Lung microvascular endothelial cell (primary cell): ENCODE measurements at places on chromosomes 1 and 21.

GRCh38 chr1:35923791-35924221 lies 7.1 kb upstream of the AGO3 start:
- no peak for DNase-seq

GRCh38 chr1:203677771-203678170 lies 51.1 kb downstream of the ATP2B4 start:
- DNase-seq, result no peak

DNA sequence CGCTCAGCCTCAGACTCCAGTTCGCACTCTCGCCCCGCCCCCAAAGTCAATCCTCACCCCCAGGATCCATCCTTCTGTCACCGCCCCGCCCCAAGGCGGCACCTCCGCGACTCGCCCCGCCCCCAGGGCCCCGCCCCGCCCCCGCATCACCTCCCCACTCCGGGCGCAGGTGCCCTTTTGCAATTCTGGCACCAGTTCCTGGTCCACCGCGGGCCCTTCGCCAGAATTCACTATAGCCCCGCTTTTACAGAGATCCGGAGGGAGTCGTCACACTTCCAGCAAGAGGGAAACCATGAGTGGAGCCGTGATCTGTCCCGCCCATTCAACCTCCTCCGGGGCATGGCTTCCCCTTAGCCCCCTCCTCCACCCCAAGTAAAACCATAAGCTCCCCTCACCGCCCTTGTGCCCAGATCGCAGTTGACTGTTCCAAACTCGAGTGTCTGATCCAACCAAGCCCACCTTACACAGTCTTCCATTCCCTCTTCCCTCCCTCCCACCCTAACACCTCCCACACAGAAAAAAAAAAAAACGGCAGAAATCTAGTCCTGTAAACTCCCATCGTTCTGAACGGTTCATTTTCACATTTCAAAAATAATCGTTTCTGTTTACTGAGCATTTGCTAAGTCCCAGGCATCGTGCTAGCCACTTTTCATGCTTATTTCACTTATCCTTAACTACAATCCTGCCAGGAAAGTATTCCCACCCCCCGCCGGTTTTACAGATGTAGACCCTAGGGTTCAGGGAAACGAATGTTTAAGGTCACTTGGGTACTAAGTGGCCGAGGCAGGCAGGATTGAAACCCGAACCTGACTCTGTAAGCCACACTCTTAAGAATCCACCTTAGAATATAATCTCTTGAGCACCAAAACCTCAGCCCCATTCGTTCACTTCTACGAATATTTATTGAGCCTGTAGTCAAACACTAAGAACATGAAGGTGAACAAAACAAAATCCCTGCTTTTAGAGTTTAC lies 1.3 kb upstream of the DNAJC16 start:
- no peak for DNase-seq

DNA sequence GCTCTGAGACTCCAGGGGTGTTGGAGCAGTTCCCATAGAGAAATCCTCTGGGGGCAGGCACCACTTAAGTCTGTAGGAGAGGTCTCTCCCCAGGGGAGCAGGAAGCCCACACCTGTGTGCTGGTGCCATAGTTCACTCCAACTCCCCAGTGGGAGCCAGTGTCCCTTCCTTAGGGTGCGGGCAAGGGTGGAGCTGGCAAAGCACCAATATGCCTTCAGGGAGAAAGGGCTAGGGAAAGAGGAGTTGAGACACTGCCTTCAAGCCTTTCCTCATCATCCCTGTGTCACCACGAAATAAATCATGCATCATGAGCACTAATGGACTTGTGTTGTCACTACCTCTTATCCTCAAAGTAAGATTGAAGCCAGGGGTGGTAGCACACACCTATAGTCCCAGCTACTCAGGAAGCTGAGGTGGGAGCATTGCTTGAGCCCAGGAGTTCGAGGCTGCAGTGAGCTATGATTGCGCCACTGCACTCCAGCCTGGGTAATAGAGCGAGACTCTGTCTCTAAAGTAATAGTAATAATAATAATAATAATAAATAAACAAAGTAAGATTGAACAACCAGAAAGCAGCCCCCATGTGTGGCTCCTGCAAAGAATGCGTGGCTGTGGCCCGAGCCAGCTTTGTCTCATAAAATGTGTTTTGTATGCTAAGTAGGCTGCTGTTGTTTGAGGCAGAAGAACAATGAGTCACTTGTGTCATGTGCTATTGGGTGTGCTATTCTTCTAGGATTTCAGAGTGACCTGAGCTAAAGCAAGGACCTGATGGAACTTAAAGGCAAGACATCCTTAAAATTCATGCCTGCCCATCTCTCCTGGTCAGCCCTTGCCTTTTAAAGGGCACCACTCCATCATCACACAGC lies 6.7 kb upstream of the TIE1 start:
- peak; percentile 79 for DNase-seq

DNA sequence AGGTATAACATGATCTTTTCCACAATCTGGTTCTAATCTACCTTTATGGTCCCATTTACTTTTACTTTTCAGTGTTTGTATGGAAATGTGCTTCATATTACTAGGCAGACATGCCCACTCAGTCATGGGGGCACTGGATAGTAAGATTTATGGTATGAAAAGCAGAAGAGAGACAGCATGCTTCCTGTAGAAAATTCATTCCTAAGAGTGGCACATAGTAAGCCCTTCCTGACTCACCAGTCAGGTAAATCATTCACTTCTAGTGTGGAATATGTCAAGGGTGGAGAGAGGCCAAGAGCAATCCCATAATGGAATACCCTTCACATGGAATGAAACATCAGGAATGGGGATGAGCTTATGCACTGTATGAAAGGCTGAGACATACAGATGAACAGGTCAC lies 49.5 kb upstream of the BCL10 start:
- DNase-seq, result peak; percentile 45

- DNase-seq, result no peak
Observed at GRCh38 chr1:222392556-222392955, 155.3 kb downstream of the HHIPL2 start.

GRCh38 chr1:96554364-96554763 lies 167.2 kb upstream of the PTBP2 start:
- DNase-seq, result no peak

GRCh38 chr21:26739189-26739588 lies 106.0 kb downstream of the ADAMTS1 start:
- DNase-seq, result no peak
